ENCODE measurements at places on chromosomes 5 and 9.

- DNase-seq: no peak
These were observed 59.2 kb downstream of the RIC1 start for GRCh38 chr9:5688109-5688508.

- DNase-seq: no peak
These were observed 181.1 kb upstream of the DAB2 start for GRCh38 chr5:39605588-39606575.

- no peak for DNase-seq
These were observed 81.9 kb downstream of the PRR16 start for GRCh38 chr5:120545951-120546350.

DNA sequence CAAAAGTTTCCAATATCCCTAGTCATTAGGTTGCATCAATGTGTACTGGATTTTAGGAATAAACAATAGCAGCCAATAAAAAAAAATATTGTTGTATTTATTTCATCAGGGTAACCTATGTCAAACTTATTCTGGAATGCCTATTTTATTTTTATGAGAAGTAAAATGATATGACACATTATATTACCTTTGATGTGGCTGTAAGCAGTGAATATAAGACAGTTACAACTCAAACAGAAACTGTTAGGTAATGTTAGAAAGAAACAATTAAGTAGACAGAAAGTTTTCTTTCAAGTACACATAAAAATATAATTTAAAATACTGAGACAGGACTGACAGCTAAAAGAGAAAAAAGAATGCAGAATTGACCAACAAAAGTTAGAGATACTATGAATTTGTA, 65.5 kb downstream of the GNG10 start:
- DNase-seq: no peak

DNA sequence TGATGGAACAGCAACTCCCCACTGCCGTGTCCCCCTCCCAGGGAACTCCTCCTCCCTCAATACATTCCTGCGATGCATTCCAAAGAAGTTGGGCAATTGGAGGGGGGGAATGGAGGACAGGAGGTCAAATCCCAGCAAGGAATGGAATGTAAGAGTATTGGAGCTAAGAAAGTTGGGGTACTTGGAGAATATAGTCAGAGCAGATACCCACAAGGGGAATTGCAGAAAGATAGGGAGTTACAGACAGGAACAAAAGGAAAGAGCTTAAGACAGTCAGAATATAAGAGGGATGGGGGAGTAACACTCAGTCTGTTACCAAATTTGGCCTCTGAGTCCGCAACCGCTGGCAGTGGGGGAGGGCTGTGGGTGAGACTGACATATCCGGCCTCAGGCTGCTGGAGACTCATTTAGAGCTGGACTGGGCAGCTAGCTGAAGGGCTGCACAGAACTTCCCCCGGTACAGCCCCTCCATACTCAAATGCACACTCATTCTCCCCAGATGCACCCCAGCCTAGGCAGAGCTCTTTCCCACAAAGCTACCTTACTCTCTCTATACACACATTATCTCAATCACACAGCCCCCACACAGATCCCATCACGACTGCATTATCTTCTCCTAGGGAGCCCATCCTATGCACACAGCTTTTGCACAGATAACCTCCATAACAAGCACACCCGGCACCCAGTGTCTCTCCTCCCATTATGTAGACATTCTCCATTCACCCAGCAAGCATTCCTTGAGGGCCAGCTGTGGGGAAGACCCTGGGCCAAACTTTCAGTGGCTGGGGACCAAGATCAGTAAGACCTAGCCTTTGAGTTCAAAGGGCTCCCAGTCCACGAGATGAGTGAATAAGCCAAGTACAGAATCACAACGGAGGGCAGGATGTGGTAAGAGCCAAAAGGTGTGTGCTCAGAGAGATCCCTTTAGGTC, 3.7 kb downstream of the TLN1 start:
- DNase-seq: no peak

GRCh38 chr5:2993301-2993700, 241.8 kb upstream of the IRX2 start:
- no peak for DNase-seq

GRCh38 chr5:38613992-38614836, 57.8 kb upstream of the LIFR start:
- DNase-seq: no peak

All from GM19239 (cell line).